Activated CD4-positive, alpha-beta T cell treated with anti-CD3 and anti-CD28 coated beads, Interleukin-2, amount 10 ng/mL, durations not matched to agents 24 days and 14 days (primary cell): ENCODE measurements at places on chromosomes 5 and 9.
A peak's percentile ranks its signal among the peaks of the same experiment; 100 is the strongest.

DNA sequence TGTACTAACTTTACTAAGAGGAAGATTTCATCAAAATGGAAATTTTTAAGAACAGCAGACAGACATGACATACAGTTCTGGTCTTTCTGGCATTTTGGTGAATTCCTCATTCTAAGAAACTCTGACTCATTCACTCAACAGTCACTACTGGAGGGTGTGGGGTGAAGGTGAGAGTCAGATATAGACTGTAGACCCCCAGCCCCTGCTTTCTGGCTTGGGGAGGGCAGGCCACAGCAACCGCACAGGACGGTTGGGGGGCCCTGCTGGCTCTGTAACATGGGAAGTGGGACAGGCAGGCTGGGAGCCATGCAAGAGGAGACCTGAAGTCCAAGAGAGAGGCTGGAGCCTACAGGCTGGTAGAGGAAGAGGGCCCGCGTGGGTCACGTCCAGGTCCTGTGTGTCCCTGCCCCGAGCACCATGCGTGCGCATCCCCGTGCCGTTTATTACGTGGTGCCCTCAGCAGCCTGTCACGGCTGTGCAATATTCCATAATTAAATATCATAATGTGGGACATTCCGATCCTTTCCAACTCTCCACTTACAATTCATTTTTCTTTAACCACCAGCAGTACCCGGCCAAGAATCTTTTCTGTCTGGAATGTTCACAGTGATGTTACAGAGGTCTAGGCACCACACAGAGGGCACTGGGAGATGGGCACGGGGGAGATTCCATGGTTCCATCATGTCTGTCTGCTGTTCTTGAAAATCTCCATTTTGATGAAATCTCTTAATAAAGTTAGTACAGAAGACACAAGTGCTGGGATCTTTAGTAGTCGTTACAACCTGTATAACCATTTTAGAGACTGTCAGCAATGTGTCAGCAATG is 75.5 kb downstream of the SEMA4D start:
- H3K4me1 ChIP-seq = peaks cover 88% of the 10 kb centered on the region
- peak; percentile 89 for DNase-seq
- peaks cover 68% of the 10 kb centered on the region for H3K36me3 ChIP-seq
- H3K27ac ChIP-seq = peak overlapping the region; percentile 86

GRCh38 chr5:149733129-149733900 is 3.2 kb downstream of the PPARGC1B start:
- peaks cover 10% of the 10 kb centered on the region for H3K27me3 ChIP-seq
- no peak for DNase-seq
- no peaks in the 10 kb centered on the region for H3K36me3 ChIP-seq

DNA sequence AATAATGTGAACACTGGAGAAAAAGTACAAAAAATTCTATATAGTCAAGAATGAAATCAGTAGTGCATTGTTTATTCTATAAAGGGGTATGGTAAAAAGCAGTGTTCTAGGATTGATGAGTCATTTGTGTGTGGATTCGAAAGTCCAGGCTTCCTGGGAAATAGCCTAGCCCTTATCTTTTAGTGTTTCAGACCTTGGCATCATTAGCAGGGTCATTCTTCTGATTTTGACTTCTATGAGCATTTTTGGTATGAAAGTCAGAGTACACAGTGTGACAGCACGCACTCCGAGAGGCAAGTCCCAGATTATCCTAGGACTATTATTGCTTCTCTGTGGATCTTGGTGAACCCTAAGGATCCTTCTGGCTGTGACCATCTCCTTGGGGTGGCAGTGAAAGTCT is 16.9 kb downstream of the PCSK5 start:
- H3K36me3 ChIP-seq = no peaks in the 10 kb centered on the region
- H3K4me3 ChIP-seq = no peak overlapping the region
- no peaks in the 10 kb centered on the region for H3K4me1 ChIP-seq
- H3K27me3 ChIP-seq = no peaks in the 10 kb centered on the region
- H3K27ac ChIP-seq = no peak overlapping the region

GRCh38 chr5:94244921-94245320 is 373.5 kb downstream of the KIAA0825 start:
- no peak for DNase-seq
- H3K27me3 ChIP-seq = no peaks in the 10 kb centered on the region
- no peak overlapping the region for H3K27ac ChIP-seq
- H3K36me3 ChIP-seq = no peaks in the 10 kb centered on the region
- H3K4me1 ChIP-seq = no peaks in the 10 kb centered on the region
- H3K4me3 ChIP-seq = no peak overlapping the region

- H3K27ac ChIP-seq = no peak overlapping the region
- peaks cover 9% of the 10 kb centered on the region for H3K4me1 ChIP-seq
- DNase-seq = no peak
- H3K27me3 ChIP-seq = peaks cover 18% of the 10 kb centered on the region
These were observed 3.8 kb upstream of the PRKAA1 start for GRCh38 chr5:40801771-40802562.

DNA sequence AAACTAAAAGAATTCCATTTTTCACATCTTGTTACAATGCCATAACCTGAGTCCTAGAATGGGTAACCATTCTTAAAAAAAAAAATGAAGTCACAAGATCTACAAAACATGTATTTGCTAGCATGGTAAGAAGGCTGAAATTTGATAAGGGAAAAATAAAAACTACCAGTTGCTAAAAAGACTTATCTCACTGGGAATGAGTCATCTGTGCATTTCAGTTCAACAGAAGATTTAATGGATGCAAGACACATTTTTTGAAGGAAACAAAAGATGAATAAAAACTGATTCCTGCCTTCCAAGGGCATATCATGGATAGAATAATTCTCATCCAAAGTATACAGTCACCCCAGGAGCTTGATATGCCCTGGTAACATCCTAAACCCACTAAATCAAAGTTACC is 47.2 kb downstream of the SGTB start:
- no peak for DNase-seq
- H3K4me1 ChIP-seq = peaks cover 7% of the 10 kb centered on the region
- H3K27ac ChIP-seq = no peak overlapping the region
- no peaks in the 10 kb centered on the region for H3K27me3 ChIP-seq
- H3K36me3 ChIP-seq = peaks cover 46% of the 10 kb centered on the region
- no peak overlapping the region for H3K4me3 ChIP-seq

- no peak overlapping the region for H3K27ac ChIP-seq
- H3K4me1 ChIP-seq = peaks cover 3% of the 10 kb centered on the region
- peaks cover 4% of the 10 kb centered on the region for H3K27me3 ChIP-seq
- DNase-seq = peak; percentile 93
- H3K4me3 ChIP-seq = no peak overlapping the region
These were observed 15.9 kb downstream of the EXD3 start for GRCh38 chr9:137406876-137407589.

DNA sequence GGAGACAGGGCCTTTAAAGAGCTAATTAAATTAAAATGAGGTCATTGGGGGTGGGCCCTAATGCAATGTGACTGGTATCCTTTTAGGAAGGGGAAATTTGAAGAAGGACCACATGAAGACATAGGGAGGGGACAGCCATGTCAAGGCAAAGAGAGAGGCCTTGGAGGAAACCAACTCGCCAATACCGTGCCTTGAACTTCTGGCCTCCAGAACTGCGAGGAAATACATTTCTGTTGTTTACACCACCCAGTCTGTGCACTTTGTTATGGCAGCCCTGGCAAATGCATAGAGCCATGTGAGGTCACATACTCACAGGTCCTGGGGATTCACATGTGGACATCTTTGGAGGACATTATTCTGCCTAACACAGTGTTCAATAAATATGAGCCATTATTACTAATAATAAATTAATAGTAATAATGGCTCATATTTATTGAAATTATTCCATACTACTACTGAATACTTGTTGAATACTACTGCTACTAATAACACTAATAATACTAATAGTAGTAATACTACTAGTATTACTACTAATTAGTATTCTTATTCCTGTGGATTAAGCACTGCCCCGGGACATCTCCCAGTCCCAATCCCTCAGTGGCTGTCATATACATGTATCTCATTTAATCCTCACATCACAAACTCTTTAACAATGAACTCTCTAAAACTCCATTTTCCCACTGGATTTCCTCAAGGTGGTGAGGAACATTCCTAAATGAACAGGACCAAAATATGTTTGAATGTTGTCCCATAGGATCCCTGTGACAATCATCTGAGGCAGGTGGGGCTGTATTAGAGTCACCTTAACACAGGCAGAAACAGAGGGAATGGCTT is 8.4 kb downstream of the TRAF1 start:
- H3K36me3 ChIP-seq = peaks cover 93% of the 10 kb centered on the region
- H3K27ac ChIP-seq = peak overlapping the region; percentile 89
- peak overlapping the region; percentile 93 for H3K4me3 ChIP-seq
- no peak for DNase-seq
- H3K4me1 ChIP-seq = peaks cover 74% of the 10 kb centered on the region

DNA sequence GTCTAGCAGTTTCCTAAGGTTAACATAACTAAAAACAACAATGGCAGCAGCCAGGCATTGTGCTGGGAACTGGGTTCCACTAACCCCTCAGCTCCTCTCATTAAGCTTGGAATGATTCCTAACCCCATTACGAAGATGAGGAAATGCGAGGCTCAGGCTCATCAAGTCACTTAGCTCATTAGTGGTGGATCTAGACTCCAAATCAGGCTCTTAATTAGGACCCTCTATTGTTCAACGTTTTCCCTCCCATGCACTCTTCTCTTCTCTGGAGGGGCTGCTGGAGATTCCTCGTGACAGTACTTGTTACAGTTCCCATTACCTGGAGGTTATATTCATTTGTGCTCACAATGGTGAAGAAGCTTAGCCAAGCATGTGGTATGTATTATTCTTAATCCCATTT is 6.5 kb downstream of the TAS2R1 start:
- H3K27ac ChIP-seq = no peak overlapping the region
- no peaks in the 10 kb centered on the region for H3K27me3 ChIP-seq
- DNase-seq = no peak
- H3K4me3 ChIP-seq = no peak overlapping the region

DNA sequence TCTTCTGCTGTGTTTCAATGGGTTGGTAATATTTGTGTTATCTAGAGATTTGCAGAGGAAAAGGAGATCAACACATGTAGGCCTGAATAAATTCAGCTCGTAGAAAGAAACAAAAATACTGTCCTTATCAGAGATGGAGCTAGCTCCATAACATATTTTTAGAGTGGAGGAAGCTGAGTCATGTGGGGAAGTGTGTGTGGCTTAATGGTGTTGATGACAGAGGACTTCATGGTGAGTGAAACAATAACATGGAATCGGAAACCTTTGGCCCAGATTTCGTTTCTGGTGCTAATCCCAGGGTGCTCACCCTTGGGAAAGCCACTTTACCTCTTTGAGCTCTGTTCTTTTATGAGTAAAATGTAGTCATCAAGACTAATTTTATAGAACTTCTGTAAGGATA is 825.0 kb downstream of the TLR4 start:
- H3K36me3 ChIP-seq = no peaks in the 10 kb centered on the region
- H3K27me3 ChIP-seq = no peaks in the 10 kb centered on the region
- H3K27ac ChIP-seq = no peak overlapping the region
- no peaks in the 10 kb centered on the region for H3K4me1 ChIP-seq

- peak; percentile 70 for DNase-seq
- peaks cover 35% of the 10 kb centered on the region for H3K27me3 ChIP-seq
- no peaks in the 10 kb centered on the region for H3K36me3 ChIP-seq
- no peak overlapping the region for H3K27ac ChIP-seq
- H3K4me1 ChIP-seq = no peaks in the 10 kb centered on the region
These were observed 15.1 kb downstream of the IFNA1 start for GRCh38 chr9:21455320-21455719.

DNA sequence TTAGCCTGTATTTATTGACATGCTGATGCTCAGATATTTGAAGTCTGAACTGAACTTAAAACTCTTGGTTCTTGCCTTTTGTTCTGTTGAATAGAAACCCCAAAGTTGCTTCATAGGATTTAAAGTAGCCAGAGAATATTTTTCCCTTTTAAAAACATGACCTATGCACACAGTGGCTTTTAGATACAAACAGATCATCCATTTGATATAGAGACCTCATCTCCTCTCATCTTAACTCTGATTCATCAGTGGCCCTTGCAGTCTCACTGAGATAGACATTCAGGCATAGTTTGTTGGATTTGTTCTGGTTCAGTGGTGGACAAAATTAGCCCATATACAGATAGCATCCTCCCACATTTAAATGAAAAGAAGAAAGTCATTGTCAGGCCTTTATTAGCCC is 43.5 kb upstream of the PJA2 start:
- H3K4me1 ChIP-seq = peaks cover 4% of the 10 kb centered on the region
- H3K36me3 ChIP-seq = no peaks in the 10 kb centered on the region
- no peak overlapping the region for H3K4me3 ChIP-seq

DNA sequence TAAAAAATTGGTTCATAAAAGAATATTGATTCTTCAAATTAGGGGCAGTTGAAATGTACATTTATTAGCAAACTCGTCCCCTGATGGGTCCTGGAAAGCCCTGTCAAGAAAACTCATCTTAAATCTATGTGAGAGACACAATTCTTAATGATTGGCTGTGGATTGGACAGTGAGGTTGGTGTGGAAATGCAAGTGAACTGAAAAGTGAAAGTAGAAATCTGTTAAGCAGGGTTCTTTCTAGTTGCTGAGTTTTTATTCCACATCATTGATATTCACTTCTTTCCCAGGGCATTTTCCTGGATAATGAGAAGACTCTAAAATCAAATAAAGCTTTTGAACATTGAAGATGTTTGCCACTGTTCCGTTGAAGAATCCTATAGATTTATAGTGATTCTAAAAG is 292.4 kb downstream of the MAST4 start:
- H3K36me3 ChIP-seq = peaks cover 15% of the 10 kb centered on the region
- H3K27ac ChIP-seq = no peak overlapping the region
- no peak for DNase-seq
- peaks cover 15% of the 10 kb centered on the region for H3K4me1 ChIP-seq
- H3K4me3 ChIP-seq = no peak overlapping the region

- H3K27me3 ChIP-seq = no peaks in the 10 kb centered on the region
- peaks cover 94% of the 10 kb centered on the region for H3K4me1 ChIP-seq
- DNase-seq = no peak
- H3K36me3 ChIP-seq = peaks cover 98% of the 10 kb centered on the region
- H3K4me3 ChIP-seq = peak overlapping the region; percentile 63
These were observed 10.0 kb downstream of the LCP2 start for GRCh38 chr5:170287532-170287931.

DNA sequence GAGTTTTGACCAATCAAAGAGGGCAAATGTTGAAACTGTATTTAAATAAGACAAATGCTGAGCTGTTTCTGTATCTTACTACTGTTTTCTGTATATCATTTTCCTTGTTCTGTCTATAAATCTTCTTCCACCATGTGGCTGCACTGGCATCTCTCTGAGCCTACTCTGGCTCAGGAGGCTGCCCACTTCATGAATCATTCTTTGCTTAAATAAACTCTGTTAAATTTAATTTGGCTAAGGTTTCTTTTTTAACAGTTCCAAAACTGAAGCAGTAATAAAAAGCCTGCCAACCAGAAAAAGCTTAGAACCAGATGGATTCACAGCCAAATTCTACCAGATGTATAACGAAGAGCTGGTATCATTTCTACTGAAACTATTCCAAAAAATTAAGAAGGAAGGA is 40.2 kb upstream of the TAS2R1 start:
- no peak overlapping the region for H3K4me3 ChIP-seq
- H3K4me1 ChIP-seq = no peaks in the 10 kb centered on the region
- DNase-seq = no peak

DNA sequence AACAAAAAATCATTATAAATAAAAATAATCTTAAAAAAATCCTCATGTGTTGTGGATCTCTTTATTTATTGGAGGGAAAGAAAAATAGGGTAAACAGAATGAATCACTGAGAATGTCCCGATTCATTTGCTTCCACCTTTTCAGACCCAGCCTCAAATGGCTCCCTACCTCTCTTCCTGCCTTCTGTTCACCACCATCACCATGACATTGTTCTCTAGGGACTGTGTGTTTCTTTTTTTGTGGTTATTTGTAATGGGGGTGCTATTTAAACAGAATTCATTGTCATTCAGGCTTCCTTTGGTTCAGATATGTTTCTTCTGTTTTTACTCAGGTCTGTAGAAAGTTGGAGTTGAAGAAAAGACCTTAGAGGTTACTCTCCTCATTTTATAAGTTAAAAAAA is 198.2 kb downstream of the KIF4B start:
- no peak overlapping the region for H3K27ac ChIP-seq
- H3K4me3 ChIP-seq = no peak overlapping the region
- DNase-seq = no peak
- H3K27me3 ChIP-seq = no peaks in the 10 kb centered on the region
- no peaks in the 10 kb centered on the region for H3K4me1 ChIP-seq
